T-cell (primary cell): ENCODE measurements at places on chromosomes 3 and 15.

- H3K4me1 ChIP-seq: no peaks in the 10 kb centered on the region
- H3K27me3 ChIP-seq: no peaks in the 10 kb centered on the region
- no peak overlapping the region for H3K4me3 ChIP-seq
- no peak overlapping the region for H3K27ac ChIP-seq
Observed at GRCh38 chr3:189094539-189094938, 77.2 kb upstream of the TPRG1 start.

DNA sequence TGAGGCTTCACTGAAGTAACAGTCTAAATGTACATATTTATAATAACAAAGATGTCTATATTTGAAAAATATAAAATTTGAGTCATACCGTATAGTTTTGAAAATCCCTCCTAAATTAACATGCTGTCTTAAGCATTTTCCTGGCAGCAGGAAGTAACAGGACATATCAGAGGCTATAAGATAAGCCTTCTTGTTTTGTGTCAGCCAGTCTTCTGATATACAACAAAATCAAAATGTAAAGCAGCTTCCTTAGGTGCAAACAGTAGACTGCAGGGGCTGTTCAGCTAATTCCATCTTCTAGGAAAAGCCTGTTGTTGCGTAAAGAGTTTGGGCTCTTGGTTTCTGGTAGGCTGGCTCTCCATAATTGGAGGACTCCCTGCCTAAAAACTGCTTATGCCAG is 56.0 kb downstream of the P3H2 start:
- H3K27ac ChIP-seq: no peak overlapping the region
- H3K4me3 ChIP-seq: no peak overlapping the region
- H3K27me3 ChIP-seq: no peaks in the 10 kb centered on the region

DNA sequence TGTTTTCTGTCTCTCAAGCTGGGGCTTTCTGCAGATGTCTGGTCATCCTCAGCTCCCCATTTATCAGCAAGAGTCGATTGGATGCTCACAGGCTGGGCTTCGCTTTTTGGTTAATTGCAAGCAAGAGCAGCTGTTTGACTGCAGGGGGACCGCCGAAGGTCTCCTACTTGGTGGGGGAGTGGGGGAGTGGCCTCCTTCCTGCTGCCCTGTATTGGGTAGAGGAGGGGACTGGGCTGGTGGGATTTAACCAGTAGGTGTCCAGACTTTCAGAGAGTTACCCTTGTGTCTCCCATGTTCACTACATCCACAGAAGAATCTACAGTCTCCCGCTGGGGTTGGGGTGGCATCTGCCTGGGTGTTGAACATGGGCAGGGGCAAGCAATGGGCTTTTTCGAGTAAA is 78.7 kb downstream of the PLXNA1 start:
- no peak overlapping the region for H3K27ac ChIP-seq
- DNase-seq: no peak
- H3K4me1 ChIP-seq: no peaks in the 10 kb centered on the region
- H3K27me3 ChIP-seq: peaks cover 2% of the 10 kb centered on the region
- H3K36me3 ChIP-seq: no peaks in the 10 kb centered on the region

- H3K27me3 ChIP-seq: no peaks in the 10 kb centered on the region
- H3K36me3 ChIP-seq: no peaks in the 10 kb centered on the region
- no peak for DNase-seq
- H3K4me1 ChIP-seq: no peaks in the 10 kb centered on the region
- H3K4me3 ChIP-seq: no peak overlapping the region
- no peak overlapping the region for H3K27ac ChIP-seq
Observed at GRCh38 chr3:24166515-24166914, 221.4 kb downstream of the NR1D2 start.

GRCh38 chr15:79904271-79904670 is 7.5 kb upstream of the MTHFS start:
- no peaks in the 10 kb centered on the region for H3K36me3 ChIP-seq
- DNase-seq: no peak
- no peak overlapping the region for H3K4me3 ChIP-seq
- H3K27ac ChIP-seq: no peak overlapping the region
- H3K4me1 ChIP-seq: no peaks in the 10 kb centered on the region

DNA sequence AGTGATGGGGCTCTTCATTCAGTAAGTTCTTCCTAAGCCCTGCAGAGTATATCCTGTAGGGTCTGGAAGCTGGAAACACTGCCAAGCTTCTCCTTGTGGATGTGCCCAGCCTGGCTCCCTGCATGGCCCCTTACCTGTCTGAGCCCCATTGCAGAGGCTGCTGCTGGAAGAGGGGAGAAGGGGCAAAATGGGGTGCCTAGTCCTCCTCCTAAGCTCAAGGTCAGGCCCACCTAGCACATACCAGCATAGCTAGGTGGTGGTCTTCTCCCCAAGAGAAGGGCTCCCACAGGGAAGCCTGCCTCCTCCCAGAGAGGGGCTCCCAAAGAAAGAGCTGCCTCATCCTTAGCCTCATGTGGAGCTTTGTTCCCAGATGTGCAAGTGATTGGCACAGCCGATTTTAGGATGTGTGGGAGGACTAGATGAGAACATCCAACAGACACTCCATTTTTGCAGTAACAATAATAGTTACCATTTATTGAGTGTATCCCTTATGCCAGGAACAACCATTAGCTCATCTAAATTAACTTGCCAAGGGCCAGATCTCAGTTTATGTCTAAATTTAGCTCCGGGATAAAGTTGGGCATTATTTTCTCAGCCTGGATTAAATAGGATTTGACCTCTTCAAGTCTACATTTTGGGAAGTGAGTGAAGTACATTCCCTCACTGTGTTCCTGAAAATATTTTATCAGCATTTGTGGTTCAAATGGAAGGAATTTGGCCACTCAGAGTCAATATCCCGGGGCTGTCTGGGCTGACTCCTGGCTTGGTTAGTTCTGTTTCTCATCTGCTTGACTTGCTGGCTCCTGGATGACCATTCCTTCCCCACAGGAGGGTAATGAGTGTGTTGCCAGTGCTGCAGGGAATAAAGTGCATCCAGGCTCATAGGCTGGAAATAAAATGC is 291.1 kb upstream of the ROPN1 start:
- H3K27me3 ChIP-seq: no peaks in the 10 kb centered on the region
- H3K36me3 ChIP-seq: no peaks in the 10 kb centered on the region
- no peaks in the 10 kb centered on the region for H3K4me1 ChIP-seq
- no peak overlapping the region for H3K4me3 ChIP-seq
- DNase-seq: no peak

DNA sequence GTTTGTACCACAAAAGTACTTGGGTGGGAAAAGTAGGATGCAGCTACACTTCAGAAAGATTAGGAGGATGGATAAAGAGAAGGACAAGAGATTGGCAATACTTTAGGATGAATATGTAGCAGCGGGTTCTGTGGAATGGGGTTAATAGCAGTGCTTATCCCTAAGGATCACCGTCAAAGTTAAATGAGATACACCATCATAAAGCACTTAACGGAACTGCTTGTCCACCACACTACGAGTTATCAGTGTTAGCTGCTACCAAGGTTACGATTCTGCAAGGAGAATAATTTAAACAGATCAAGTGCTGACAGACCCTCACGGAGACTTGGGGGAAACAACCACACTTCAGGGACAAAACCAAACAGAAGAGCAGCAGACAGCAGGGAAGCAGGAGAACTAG is 963 bp downstream of the SHQ1 start:
- no peaks in the 10 kb centered on the region for H3K36me3 ChIP-seq
- peaks cover 19% of the 10 kb centered on the region for H3K4me1 ChIP-seq
- H3K27ac ChIP-seq: no peak overlapping the region

DNA sequence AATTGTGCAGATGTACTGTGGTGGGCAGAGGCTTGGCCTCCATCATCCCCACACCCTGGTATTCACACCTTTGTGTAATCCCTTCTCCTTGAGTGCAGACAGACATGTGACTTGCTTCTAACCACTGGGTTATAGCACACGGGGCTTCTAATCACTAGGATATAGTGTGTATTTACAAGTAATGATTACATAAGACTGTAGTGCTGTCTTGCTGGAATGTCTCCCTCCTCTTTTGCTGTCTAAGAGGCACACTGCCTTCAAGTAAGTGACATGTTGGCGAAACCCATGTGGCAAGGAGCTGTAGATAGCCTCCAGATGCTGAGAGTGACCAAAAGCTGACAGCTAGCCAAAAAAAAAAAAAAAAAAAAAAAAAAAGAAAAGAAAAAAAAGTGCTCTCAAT is 542.7 kb upstream of the MDFIC2 start:
- H3K27ac ChIP-seq: no peak overlapping the region
- no peaks in the 10 kb centered on the region for H3K36me3 ChIP-seq
- DNase-seq: no peak
- no peaks in the 10 kb centered on the region for H3K4me1 ChIP-seq
- no peaks in the 10 kb centered on the region for H3K27me3 ChIP-seq
- H3K4me3 ChIP-seq: no peak overlapping the region

DNA sequence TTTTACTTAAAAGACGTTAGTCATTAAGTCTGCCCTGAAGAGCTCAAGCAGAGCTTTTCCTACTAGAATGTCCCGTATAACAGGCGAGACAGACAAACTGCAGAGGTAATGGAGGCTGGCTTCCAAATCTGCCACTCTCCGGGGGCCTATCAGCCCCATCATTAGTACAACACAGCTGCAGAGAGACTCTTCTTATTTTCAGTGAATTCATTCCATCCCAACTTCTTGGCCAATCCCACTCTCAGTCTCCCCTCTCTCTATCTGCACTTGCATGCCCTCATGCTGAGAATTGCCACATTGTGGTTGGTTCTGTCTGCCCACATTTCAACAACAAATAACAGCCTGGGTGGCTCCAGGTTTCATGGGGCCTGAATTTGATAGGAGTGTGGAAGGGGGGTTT is 412.7 kb downstream of the ERC2 start:
- H3K27ac ChIP-seq: no peak overlapping the region
- no peak for DNase-seq
- no peak overlapping the region for H3K4me3 ChIP-seq
- no peaks in the 10 kb centered on the region for H3K4me1 ChIP-seq
- no peaks in the 10 kb centered on the region for H3K27me3 ChIP-seq
- H3K36me3 ChIP-seq: no peaks in the 10 kb centered on the region

- no peak overlapping the region for H3K4me3 ChIP-seq
- no peaks in the 10 kb centered on the region for H3K27me3 ChIP-seq
- no peak overlapping the region for H3K27ac ChIP-seq
- H3K4me1 ChIP-seq: no peaks in the 10 kb centered on the region
Observed at GRCh38 chr15:68450192-68450591, 18.2 kb upstream of the ITGA11 start.

DNA sequence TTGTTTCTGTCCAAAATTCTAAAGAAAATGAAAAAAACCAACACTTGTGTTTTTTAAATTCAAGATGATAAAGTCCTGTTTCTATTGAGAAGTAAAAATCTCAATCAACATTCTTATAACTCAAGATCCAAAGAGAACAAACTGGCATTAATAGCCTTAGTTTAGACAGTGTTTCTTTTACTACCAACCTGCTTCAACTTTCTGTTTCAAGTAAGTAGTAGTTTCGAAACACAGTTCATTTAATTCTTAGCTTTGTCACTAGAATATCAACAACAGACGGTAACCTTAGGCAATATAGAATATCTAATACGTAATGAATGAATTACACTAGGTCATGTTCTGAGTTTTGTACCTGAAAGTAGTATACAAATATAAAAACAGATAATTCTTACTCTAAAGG is 23.7 kb downstream of the CIP2A start:
- no peaks in the 10 kb centered on the region for H3K36me3 ChIP-seq
- H3K4me3 ChIP-seq: no peak overlapping the region
- no peak overlapping the region for H3K27ac ChIP-seq
- H3K27me3 ChIP-seq: no peaks in the 10 kb centered on the region

DNA sequence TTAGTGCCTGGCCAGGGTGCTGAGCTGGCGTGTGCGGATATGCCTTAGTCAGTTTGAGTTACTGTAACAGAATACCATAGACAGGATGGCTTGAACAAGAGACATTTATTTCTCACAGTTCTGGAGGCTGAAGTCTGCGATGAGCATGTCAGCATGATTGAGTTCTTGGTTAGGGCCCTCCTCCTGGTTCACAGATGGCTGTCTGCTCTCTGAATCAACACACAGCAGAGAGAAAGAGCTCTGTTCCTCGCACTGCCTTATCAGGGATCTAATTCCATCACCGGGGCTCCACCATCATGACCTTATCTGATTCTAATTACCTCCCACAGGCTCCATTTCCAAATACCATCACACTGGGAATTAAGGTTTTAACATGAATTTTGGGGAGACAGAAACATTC is 386.6 kb upstream of the DPH6 start:
- no peak overlapping the region for H3K4me3 ChIP-seq
- H3K4me1 ChIP-seq: no peaks in the 10 kb centered on the region
- DNase-seq: no peak
- H3K27me3 ChIP-seq: no peaks in the 10 kb centered on the region

DNA sequence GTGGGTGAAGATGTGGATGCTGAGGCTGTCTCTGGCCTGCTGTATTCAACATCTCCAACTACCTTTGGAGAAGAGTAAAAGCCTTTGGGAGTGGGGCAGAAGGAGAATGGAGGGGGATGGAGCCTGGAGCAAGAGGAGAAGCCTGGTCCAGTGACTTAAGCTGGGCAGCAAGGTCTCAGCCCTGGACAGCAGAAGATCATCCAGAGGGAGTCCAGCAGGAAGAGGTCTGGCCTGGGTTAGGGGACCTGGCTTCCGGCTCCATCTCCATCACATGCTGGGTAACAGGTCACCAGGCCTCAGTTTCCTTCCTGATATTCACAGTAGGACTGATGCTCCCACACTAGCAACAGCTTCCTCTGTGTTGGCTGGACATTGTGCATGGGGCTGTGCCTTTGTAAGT is 3.8 kb upstream of the ISL2 start:
- no peaks in the 10 kb centered on the region for H3K36me3 ChIP-seq
- no peak overlapping the region for H3K4me3 ChIP-seq
- no peak for DNase-seq
- no peak overlapping the region for H3K27ac ChIP-seq
- peaks cover 70% of the 10 kb centered on the region for H3K27me3 ChIP-seq

DNA sequence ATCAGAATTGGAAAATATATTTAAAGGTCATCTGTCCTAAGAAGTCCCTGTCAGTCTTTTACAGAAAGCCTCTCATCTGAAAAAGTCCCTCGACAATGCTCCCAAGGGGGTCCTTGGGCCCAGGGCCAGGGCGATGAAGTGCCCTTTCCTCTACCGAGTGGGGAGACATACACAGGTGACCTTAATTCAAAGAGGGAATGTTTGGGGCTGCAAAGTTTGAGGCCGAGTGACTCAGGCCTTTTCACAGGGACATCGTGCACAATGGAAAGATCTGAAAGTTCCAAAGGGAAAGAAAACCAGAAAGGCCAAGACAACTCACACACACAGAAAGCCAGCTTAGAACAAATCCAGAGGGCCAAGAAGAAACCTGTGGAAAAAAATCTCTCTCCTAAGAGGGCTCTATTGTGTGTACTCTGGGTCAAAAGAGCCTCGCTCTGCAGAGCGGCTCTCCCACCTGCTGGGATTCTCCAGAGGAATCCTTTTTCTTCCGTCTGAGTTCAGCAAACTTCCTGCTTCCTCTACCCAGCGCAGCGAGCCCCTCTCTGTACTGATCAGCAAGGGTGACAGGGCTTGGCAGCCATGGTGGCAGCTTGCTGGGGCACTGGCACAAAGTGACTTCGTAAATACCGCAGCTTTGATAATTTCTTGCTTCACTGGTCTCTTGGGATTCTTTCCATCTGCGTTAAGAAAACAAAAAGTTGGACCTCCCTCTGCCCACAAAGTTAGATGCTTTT is 259.1 kb downstream of the OPA1 start:
- no peak overlapping the region for H3K4me3 ChIP-seq
- no peaks in the 10 kb centered on the region for H3K36me3 ChIP-seq
- no peaks in the 10 kb centered on the region for H3K27me3 ChIP-seq
- no peak for DNase-seq
